ENCODE measurements at places on chromosomes 5 and 9. TPM values are rescaled to one million over a fixed set of nuclear protein-coding genes. Genes with fewer than 3 reads are reported as not detected.

DNA sequence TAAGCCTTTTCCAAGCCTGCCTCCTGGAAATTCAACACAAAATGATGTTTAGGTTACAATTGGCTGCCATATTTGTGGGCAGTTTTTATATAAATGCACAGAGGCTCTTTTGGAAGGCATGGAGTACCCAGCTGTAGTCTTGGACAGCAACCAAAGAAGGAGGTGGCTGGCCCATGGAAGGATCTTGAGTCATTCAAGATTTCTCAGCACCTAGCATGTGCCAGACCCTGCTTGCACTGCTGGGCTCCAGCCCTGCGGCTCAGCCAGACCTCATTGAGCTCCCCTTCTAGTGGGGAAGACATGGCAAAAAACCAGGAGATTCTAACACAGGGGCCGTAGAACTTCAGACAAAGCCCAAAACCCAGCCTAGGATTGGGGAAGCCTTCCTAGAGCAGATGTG, 22.1 kb downstream of the JADE2 start:
- DNase-seq, result peak; percentile 94

DNA sequence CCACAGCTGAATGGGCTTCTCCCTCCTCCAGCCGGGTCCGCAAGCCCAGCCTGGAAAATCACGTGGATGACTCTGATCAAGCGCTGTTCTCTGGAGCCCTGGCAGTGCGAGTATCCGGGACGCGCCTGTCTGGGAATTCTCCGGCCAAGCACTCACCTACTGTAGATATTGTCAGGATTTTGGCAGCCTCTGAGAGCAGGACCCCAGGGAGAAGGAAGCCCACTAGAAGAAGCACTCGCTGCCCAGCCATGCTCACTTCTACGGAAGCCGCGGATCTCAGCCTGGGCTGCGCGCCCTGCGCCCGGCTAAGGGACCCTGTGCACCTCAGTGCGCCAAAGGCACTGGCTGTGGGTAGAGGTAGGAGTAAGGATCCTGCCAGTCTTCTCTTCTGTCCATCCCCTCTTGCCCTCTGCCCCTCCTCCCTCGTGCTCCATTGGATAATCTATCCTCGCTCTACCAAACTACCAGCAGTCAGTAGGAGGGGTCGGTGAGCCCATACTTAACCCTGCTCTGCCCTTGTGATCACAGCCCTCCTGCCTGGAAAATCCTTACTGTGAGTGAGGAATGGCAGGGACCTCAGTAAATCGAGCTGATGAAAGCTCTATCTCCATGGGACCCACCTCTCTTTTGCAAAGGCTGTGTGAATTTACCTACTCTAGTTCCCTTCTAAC, at the start of gene UGT3A2:
Gene UGT3A2 (minus strand): TSS at position 343 of the 671 bp plus-strand sequence. CDS start 93 bp downstream, at position 250.
- DNase-seq, result no peak

GRCh38 chr5:83102364-83102980, 25.1 kb downstream of the XRCC4 start:
- DNase-seq, result no peak

DNA sequence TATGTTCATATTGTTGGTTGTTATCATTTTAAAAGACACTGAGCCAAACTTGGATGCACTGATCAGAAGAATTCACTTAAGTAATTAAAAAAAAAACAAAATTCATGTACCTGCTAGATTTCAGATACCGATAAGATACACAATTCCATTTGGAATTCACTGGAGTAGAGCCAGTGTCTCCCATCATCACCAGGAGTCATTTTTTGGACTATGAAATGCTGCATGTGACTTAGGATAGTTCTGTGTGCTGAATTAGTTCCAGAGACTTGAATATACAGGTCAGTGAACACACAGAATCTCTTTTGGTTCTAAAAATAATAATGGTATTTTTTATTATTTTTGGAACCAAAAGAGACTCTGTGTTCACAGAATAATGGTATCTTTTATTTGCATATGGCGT, 482.6 kb upstream of the PIK3R1 start:
- no peak for DNase-seq

DNA sequence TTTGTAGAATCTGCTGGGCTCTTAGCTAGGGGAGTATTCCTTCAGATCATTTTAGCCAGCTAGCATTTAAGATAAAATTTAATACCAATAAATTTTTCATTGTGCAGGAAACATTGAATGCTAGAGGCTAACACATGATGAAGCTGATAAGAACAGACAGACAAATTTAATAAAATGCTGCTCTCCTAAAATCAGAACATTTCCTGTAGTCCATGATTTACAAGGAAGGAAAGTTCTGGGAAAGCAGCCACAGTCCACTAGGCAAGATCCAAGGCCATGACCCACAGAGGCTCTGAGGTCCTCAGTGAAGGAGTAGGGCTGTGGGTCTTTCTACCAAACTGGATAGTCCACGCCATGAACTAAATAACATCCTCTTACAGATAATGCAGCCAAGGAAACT, 253.0 kb downstream of the ICE1 start:
- DNase-seq, result no peak

- no peak for DNase-seq
These were observed 442.9 kb upstream of the FTMT start for GRCh38 chr5:121408778-121409177.

GRCh38 chr5:36786448-36787012, 90.0 kb upstream of the NIPBL start:
- no peak for DNase-seq

Gene ROPN1L
- 0.86 TPM for total RNA-seq

Gene PCDHGA6
- total RNA-seq, result 5.4 TPM

Gene RMND5B
- 17.5 TPM for total RNA-seq

Gene SELENOP
- 1.5 TPM for total RNA-seq

Gene SLC25A2
- total RNA-seq, result not detected

Gene ZNF189
- total RNA-seq, result 10.2 TPM

DNA sequence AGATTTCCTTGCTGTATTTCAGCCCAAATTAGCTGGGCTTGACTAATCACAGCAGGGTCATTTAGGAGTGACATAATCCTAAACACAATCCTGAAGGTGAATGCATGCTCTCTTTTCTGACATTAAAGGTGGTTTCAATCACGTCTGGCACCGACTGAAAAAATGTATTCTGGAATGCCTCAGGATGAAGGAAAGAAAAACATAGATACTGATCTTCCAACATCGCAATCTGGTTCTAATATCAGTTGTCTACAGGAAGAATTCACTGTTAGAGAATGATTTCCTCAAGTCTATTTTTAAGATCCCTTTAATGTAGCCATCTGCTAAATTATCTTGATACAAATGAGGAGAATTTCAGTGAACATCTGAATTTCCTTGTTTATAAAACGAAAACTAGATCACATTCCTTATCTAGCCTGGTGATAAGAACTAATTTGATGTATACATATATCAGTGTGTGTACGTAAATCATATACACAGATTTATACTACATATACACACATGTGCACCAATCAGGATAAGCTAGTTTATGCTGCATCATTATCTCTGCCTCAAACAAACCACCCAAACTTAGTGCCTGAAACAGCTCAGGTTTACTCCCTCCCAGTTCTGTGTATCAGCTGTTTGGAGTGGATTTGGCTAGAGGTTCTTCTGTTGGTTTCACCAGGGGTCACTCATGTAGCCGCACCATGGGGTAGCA, 31.3 kb upstream of the TAS2R1 start:
- DNase-seq, result peak; percentile 11

GRCh38 chr5:35647712-35648111, 30.0 kb downstream of the SPEF2 start:
- DNase-seq, result no peak

DNA sequence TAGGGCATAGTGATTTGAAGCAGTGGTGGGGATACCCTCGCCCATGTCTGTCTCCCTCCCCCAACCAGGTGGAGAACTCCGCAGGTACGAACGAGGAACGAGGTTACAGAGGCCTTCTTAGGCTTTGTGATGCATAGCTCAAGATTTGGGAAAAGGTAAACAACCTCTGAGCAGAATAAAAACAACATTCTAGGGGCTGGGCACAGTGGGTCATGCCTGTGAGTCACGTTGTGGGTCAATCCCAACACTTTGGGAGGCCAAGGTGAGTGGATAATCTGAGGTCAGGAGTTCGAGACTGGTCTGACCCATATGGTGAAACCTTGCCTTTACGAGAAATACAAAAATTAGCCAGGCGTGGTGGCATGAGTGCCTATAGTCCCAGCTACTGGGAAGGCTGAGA, 3.6 kb upstream of the LCP2 start:
- no peak for DNase-seq

DNA sequence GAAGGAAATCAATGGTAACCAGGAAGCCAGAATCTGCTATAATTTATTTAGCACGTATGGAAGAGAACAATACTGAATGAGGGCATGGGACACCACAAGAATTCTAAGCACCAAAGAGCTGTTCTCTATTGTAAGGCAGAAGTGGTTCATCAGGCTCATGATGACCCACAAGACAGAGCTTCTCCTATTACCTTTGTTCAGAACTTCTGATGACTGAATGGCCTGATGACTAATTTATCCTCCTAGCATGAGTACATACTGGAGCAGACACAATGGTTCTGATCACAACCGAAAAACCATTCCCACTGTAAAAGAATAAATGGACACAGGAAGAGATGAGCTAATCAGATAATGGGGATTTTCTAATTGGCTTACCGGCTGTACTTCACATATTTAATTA, 329.8 kb upstream of the PDE4D start:
- no peak for DNase-seq

- DNase-seq, result peak; percentile 93
These were observed 43.9 kb upstream of the PRRC2B start for GRCh38 chr9:131349881-131350563.

- peak; percentile 71 for DNase-seq
These were observed 42.9 kb downstream of the GPBP1 start for GRCh38 chr5:57216714-57217113.

Gene ARL14EPL
- total RNA-seq, result not detected

DNA sequence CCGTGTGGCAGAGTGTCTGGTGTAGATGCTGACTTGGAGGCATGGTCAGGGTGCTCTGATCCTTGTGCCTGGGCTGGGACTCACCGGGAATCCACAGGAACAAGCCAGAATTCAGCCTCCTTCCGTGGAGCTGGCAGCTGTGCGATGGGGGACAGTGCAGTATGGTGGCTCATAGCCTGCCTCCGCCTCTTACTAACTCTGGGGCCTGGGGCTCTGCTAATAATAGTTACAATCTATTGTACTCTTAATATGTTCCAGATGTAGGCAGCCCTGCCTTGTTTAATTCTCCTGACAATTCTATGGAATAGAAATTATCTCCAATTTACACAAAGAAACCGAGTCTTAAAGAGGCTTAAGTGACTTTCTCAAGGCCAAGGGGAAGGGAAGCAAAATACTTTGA, 77.6 kb downstream of the PCDH1 start:
- peak; percentile 42 for DNase-seq

DNA sequence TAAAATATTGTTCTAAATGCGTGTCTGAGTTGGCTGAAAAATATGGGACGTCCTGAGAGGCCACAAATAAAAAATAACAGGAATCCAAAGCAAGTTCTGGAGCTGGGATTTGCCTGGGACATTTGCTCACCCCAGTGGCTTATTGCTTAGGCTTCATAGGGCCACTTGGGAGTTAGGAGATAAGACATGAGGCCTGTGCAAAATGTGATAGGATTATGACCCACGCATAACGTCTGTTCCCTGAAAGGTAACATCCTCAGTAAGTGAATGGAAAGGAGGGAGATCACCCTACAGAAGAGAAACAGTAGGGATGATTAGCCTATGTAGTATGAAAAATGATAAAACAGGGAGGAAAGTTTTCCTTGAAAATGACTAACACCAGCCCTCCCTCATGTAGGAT, 269.4 kb downstream of the EPB41L4A start:
- no peak for DNase-seq

DNA sequence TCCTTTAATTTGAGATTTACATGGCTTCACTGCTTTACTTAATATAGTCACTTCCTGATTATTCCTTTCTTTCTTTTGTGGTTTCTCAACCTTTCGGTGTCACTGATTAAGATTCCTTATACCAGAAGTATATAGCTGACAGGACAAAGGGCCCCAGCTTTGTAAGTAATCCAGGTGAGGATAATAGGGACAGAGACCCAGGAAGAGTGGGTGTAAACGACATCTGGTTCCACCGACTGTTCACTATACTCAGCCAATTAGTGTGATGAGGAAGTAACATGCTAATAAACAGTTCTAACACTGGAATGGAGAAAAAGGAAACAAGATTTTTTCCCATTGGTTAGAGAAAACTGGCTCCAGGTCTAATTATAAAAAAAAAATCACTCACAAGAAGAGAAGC, 286.3 kb upstream of the EFNA5 start:
- no peak for DNase-seq

Gene GFRA3
- not detected for total RNA-seq

- no peak for DNase-seq
These were observed 102.5 kb downstream of the SPRY4 start for GRCh38 chr5:142222225-142222865.

DNA sequence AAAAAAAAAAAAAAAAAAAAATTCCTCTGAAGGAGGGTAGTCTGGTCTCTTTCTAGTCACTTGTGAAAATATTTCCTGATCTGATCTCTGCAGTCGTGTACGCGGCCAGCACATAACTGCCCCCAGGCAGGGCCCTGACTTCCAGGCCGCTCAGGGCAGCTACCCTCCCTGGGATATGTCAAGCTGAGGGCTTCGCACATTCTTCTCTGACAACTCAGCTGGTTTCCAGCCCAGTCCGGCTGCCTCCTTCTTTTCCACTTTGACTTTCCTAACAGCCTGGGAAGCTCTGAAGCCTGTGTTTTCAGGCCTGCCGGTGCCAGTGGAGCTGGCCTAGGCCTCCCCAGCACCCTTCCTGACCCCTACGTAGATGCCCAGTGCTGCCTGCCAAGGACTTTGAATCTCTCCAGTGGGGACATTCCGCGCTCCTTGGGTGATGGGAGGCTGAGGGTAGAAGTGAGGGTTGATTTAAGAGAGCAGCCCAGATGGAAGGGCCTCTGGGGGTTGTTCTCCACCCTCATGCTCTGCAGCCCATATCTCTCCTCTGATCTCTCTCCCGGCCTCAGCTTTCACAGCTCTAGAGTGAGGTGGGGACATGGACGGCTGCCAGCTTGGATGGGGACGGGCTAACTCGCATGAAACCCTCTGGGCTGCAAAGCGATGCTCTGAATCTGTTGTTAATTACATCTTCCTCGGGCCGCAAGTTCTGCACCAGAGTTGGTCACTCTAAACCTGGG, 20.7 kb downstream of the COL5A1 start:
- peak; percentile 97 for DNase-seq

Gene OR13C2
- total RNA-seq, result not detected

Gene F2R
- 5.3 TPM for total RNA-seq

Gene PCDHAC2
- not detected for total RNA-seq

GRCh38 chr9:38067859-38068681, 957 bp downstream of the SHB start:
- peak; percentile 53 for DNase-seq

DNA sequence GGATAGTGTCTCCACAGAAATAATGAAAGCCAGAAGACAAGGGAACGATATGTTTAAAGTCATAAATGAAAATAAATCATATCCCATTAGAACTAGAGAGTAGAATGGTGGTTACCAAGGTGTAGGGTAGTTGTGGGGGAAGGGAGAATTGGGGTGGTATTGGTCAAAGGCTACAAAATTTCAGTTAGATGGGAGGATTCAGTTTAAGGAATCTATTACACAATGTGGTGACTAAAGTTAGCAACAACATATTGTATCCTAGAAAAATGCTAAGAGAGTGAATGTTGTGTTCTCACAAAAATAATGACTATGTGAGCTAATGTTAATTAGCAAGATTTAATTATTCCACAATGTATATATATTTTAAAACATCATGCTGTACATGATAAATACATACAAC, 27.8 kb upstream of the LARP1 start:
- DNase-seq, result peak; percentile 42
